Stimulated activated CD8-positive, alpha-beta memory T cell treated with anti-CD3 and anti-CD28 coated beads, Interleukin-2, amount 100 ng/mL, for 1 hour (primary cell): ENCODE measurements at places on chromosomes 1 and 21.

DNA sequence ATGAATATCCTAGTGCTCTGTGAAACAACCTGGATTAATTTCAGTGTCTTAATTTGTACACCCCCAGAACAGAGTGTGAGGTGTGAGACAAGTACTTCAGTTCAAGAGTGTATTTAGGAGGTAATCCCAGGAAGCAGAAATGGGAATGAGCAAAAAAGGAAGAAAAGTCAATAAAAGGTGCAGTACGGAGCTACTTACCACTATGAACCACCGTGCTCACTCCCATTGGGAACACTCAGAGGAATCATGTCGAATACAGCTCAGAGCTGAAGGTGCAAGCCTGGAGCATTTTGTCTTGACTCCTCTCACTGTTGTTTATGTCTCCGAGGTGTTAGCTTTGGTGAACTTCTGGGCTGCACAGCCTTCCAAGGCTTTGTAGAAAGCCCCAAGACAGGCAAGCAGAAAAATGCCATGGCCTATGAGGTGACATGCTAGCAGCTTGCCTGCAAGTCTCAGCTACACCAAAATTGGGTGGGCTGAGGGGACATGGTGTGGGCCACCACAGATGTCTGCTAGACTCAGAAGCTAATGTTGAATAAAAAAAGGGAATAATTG lies 7.4 kb upstream of the SVBP start:
- no peak for DNase-seq

GRCh38 chr1:84366786-84367185 lies 31.5 kb upstream of the DNASE2B start:
- no peak for DNase-seq

- DNase-seq, result no peak
Measured at GRCh38 chr1:62924983-62925790, 141.3 kb downstream of the ATG4C start.

DNA sequence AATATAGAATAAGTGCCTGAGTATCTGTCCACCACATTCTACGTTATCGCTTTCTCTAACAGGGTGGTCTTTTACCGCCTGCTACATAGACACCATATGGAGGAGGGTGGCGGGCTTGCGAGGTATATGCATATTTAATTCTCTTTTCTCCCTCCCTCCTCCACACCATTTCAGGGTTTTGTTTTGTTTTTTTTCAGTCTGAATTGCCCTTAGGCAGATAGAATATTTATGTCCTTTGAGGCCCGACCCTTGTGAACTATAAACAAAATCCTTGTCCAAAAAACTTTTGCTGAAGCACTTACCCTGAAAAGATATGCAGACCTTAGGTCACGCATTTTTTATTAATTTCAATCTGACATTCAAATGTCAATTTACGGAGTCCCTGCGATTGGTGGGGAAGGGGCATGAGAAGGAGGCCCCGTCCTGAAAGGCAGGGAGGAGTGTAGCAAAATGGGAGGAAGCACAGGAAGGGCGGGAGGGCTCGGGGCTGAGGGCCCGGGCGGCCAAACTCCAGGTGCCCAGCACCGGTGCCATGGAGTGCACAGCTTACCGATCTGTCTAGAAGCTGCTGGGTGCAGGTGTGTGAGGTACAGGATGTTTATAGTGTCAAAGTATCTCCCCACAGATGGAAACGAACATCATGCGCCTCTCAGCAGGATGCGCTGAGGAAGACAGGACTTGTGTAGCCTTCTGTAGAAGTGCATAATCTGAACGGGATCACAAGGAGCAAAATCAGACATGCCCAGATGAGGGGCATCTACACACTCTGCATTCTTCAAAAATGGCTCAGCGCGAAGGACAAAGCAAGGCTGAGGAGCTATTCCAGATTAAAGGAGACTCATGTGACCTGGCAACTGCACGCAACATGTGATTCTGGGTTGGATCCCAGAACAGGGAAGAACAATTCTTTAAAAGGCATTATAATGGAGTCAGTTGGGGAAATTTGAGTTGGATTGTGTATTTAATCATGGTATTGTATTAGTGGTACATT lies 68.8 kb upstream of the LYST start:
- DNase-seq, result no peak

DNA sequence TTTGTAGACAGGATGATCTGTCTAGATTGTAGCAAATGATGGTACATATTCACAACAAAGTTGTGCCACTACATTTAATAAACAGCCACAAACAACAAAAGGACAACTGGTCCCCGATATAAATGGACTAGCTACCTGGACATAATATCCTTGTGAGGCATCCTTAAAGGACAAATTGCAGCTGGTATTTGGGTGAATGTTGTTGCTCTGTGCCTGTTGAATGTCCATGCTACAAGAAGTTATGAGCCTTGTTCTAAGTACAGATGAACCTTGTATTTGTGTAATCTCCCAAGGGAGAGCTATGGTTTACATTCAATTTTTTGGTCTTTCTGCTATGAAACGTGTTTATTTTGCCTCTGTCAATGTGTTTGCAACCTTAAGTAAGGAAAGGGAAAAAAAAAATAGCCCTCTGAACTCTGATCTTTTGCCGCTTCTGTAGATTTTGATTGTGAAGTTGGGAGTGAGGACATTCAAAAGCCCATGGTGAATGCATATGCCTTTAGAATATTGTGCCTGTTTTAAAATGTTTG lies 26.5 kb downstream of the SFT2D2 start:
- DNase-seq, result no peak

DNA sequence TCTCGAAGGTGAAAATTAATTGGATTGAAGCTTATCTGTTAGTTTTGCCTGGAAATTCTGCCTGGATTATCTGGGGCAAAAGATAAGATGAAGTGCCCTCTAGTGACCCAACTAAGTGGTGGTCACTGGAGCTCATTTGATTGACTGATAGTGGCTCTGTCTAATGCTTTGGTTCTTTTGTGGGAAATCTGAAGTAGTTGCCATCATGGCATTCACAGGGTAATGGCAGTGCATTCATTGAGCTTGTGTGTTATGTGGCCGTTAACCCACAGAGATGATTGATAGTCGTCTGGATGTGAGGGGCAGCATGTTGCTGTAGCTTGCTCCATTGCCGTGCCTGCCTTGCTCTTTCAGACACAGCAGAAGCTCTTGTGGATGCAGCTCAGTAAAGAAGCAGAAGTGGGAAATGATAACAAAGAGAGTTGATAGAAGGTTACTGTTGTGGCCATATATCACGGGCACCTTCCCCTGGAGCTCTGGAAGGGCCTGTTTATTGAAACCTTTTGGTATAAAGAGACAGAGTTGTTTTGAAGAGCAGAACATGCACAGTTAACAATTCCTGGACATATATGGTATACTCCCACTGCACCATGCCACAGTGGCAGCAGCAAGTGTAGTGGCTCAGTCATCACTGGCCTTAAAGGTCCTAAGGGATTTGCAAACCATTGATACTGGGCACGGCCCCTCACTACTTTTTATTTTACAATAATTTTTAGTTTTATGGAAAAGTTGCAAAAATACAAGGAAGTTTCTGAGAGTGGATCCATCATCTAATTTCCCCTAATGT lies 42.0 kb downstream of the CXADR start:
- DNase-seq, result no peak

GRCh38 chr1:97791251-97791650 lies 129.6 kb downstream of the DPYD start:
- no peak for DNase-seq

GRCh38 chr1:158691907-158692306 lies 5.4 kb upstream of the SPTA1 start:
- DNase-seq, result no peak
